NCI-H446 treated with DMSO at 0.1 percent for 48 hours (cell line): ENCODE measurements at places on chromosomes 7 and 10.

DNA sequence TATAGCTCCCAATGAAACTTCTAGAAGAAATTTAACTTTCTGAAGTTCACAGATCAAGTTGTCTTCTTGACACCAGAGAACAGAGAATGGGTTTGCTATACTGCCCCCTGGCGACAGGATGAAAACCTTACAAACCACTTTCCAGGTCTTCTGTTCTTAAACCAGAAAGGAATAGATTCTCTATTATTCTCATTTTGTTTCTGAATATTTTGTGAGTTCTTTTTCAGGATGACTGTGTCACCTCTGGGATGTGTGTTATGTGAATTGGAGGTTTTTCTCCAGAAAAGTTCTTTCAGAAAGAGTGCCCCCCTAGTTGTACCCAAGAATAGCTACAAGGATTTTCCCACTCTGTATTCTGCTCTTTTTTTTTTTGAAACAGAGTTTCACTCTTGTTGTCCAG is 6.3 kb downstream of the IFT22 start:
- no peak for DNase-seq

DNA sequence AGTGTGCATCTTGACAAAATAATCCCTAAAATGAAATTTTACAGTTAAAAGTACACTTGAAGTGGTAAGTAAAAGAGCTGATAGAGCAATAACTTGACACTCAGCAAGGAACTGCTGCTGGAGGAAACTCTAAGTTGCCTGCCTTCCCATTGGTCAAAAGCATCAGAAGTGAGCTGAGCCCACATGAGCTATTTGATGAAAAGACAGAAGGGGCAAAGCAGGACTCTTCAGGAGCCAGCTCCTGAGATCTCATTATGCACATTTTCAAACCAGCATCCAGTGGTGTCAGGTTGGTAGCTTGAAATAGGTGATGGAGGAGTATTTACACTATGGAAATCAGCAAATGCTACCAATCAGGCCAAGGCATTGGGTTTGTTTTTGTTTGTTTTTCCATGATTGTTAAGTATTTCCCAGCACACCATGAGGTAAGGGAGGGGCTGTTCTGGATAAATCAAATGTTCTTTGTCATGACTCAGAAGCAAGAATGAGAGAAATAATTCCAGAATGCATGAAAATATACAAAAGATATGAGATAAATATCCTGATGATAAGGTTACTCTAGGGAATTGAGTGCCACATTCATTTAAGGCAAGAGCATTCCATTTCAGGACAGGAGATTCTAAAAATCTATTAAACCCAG is 316.6 kb downstream of the SNX13 start:
- no peak for DNase-seq

DNA sequence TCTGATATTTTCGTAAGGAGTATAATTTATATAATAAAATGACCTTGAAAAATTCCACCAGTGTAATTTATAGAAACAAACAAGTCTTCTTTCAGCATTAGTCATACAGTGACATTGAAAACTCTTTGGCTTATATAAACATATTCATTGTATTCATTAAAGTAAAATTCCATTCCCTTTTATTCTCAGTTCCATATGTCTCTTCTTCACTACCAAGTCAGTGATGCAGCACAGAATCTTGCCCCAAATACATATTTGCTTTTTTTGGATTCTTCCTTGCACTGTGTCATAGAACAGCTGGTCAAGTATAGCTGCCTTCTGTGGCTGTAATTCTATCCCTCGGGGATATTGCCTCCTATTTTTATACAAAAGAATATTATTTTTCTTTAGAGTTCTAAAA is 884.5 kb upstream of the POT1 start:
- DNase-seq, result peak; percentile 82

- DNase-seq, result no peak
Observed at GRCh38 chr7:28984217-28984616, 26.1 kb upstream of the TRIL start.

DNA sequence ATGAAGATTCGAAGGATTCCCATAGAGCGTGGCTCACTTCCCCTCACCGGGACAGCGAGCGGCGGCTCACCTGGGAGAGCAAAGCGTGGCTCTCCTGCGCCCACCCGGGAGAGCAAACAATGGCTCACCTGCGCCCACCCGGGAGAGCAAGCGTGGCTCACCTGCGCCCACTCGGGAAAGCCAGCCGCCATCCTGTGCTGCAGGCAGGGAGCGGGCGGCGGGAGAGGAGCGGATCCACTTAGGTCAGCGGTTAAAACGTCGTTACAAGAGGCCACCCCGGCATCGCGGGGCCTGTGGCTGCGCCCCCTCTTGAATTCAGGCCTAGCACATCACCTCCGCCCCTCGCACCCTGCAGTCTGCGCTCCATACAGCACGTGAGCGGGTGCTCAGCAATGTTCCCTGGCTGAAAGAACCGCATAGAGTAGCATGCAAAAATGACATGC is 461 bp upstream of the FIGNL1 start:
- no peak for DNase-seq

DNA sequence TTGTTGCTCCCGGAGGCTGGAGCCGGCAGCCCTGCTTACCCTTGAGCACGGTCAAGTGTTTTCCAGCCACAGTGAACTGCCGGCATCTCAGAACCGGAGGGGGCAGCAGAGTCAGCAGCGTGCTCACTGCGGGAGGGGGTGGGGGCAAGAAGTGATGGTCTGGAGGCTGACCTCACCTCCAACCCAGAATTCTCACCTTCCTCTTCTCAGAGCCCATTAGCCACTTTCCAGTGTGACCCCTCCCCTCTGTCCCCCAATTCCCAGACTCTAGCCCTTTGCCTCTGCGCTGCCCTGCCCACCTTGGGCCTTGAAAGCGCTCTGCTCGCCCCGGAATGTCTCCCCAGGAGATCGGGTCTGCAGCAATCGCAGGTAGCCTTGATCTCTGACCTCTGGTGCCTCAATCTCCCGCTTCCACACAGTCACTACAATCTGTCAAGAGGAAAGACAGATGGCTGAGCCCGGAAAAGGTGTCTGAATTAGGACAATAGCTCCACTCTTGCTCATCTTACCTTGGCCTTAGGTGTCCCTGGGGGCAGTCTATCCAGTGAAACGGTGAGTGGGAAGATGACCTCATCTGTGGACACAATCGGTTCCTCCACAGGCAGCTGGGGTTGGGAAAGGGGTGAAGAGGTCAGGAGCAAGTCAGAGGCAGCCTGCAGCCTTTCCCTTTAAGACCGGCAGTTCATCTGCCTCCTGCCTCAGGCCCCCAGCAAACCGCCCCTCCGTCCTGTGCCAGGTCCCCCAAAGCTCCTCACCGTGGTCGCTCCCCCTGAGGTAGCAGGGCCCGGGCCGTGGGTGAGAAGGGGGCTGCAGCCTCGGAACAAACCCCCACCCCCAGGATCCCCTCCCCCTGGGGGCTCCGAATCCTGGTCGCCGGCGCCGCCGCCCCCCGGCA is 942 bp downstream of the TRAPPC14 start:
- no peak for DNase-seq

GRCh38 chr10:116831790-116832189 is 17.5 kb upstream of the ENO4 start:
- DNase-seq, result no peak

DNA sequence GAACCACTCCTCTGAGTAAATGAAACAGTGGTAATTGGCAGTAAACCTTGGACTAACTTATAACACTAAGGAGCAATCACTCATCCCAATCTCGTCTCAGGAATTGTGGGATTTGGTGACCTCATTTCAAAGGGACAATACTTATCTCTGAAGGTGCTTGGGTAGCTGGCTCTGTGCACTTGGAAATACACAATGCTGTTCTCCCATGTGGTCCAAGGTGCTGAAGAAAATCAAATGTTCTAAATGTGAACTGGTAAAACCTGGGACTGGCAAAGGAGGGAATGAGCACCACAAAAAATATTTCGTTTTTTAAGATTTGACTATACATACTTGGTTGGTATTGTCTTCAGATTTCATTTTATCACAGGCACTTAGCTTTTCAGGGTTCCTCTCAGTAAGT is 1193.0 kb downstream of the SORCS1 start:
- DNase-seq, result no peak

GRCh38 chr10:129402459-129402858 is 64.6 kb upstream of the MGMT start:
- no peak for DNase-seq

- DNase-seq, result no peak
Observed at GRCh38 chr10:100174699-100175677, 10.8 kb downstream of the ERLIN1 start.

DNA sequence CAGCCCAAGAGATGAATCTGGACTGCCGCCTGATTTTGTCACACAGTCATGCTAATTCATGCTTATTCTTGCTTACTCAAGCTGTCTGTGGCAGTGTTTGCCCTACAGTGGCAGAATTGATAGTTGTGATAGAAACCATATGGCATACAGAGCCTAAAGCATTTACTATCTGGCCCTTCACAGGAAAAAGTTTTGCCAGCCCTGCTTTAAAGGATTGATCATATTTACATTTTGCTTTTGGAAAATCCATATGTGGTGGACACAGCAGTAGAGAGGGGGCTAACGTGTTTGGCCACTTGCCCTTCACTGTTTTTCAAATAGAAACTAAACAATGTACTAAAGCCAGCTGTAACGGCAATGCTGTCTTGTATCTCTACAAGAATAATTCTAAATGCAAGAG is 974.0 kb upstream of the GHITM start:
- DNase-seq, result peak; percentile 64

GRCh38 chr10:27660268-27660667 is 85.4 kb downstream of the MKX start:
- DNase-seq, result no peak
